ENCODE measurements at places on chromosomes 2 and 18.

- peak; percentile 46 for DNase-seq
Measured at GRCh38 chr18:70384181-70384790, 95.4 kb downstream of the SOCS6 start.

- no peak for DNase-seq
Measured at GRCh38 chr2:145715601-145716000, 1195.7 kb upstream of the ZEB2 start.

DNA sequence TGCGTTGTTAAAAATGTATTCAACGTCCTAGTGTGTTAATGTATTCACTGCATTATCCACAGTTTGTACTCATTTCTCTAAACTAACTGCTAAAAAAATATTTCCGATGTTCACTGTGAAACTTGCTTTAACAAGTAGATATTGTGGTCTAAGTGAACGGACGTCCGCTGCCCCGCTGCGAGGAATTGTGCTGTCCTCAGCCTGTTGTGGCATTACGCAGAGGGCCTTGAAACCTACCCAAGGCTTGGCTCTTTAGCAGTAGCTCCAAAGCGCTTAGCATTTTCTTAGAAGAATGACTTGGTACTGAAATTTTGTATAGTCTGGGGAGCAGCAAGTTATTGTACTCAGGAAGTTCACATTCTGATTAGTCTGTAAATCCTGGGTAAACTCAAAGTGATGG lies 136.5 kb upstream of the SP5 start:
- no peak for DNase-seq

DNA sequence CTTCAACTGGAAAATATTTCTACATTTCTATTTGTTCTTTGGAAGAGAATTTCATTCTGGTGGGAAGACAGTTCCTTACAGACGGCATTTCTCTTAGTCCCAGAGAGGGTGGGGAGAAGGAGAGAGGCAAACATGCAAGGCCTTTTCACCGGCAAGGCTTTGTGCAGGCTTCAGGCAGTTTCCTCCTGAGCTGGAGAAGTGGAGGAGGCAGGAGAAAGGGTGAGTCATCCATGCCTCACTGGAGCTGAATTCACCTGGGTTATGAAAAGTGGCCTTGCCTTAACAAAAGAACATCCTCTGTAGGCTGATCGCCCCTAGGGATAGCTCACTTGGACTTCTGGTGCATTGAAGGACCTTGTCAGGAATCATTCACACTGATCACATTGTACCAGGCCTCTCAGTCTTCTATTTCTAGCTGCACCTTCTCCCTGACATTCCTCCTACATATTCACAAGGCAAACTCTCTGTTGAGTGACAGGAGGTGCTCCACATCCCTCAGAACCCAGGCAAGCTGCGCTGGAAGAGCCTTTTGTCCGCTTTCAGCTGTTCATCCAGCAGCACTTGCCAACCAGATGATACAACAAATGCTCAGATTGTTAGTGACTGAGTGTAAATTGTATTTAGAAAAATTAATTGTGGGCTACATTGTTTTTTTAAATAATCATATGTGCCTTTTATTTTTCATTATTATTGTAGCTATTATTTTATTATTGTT lies 796.1 kb downstream of the DCDC2C start:
- DNase-seq, result peak; percentile 10

- DNase-seq, result no peak
Measured at GRCh38 chr2:140274891-140275290, 1494.7 kb upstream of the NXPH2 start.

DNA sequence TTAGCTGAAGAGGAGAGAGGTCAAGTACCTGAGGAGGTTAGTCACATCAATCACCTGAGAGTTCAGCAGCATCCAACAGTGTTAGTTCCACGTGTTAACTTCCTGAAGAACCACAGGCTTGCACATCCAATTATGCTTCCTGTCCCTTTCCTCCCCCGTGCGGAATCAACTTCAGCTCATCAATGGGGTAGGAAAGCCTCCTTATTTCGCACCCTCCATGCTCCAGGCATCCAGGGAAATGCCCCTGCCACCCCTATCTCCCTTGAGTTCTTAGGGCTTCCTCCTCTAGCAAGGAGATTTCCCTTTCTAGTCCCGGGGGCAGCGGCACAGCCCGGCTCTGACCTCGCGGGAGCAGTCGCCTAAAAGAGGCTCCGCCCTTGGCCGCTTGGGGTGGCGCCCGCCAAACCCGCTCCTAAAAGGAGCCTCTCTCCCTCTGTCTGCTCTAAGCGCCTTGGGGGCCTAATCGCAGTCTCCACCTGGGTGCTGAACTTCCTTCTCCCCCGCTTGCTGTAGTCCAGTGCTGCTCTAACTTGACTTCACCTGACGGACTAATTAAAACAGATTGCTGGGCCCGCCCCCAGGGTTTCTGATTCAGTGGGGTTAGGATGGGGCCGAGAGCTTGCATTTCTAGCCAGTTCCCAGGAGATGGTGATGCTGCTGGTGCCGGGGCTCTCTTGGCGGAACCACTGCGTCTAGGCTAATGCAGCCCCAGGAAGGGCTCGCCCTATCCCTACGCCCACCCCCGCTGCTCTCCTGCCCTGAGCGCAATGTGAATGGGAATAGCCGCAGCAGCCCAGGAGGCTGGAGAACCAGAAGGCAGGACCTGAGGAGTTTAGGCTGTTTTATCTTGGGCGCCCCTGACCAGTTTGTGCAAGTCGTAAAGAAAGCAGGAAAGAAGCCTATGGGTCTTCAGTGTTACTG lies 3.4 kb upstream of the TET3 start:
- DNase-seq, result peak; percentile 45
